ENCODE measurements at places on chromosomes 5 and 9. TPM values are rescaled to one million over a fixed set of nuclear protein-coding genes. Genes with fewer than 3 reads are reported as not detected.

ZBED3 gene
- 6.4 TPM for total RNA-seq

DNA sequence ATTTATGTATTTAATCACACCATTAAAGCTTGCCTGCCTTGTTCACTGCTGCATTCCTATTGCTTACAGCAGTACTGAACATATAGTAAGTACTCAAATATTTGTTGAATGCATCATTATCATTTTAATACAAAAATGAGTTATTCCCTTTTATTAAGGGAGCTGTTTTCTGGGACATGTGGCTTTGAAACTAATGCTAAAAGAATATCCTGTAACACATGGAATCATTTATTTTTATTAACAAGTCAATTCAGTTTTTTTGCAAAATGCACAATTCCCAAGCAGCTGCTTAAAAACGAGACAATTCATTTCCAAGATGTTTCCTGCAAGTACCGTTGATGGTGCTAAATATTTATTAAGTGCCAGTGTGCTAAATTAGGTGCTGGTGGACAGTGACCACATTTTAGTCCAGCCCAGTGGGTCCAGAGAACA is 148.3 kb upstream of the NR3C1 start:
- DNase-seq: no peak

GPR151 gene
- total RNA-seq: not detected

HARS2 gene
- 29.7 TPM for total RNA-seq

GRCh38 chr5:144333336-144333920 is 162.8 kb downstream of the KCTD16 start:
- DNase-seq: no peak

SGTB gene
- total RNA-seq: 9.5 TPM

CDO1 gene
- 3.6 TPM for total RNA-seq

AQP3 gene
- 7.7 TPM for total RNA-seq

DNA sequence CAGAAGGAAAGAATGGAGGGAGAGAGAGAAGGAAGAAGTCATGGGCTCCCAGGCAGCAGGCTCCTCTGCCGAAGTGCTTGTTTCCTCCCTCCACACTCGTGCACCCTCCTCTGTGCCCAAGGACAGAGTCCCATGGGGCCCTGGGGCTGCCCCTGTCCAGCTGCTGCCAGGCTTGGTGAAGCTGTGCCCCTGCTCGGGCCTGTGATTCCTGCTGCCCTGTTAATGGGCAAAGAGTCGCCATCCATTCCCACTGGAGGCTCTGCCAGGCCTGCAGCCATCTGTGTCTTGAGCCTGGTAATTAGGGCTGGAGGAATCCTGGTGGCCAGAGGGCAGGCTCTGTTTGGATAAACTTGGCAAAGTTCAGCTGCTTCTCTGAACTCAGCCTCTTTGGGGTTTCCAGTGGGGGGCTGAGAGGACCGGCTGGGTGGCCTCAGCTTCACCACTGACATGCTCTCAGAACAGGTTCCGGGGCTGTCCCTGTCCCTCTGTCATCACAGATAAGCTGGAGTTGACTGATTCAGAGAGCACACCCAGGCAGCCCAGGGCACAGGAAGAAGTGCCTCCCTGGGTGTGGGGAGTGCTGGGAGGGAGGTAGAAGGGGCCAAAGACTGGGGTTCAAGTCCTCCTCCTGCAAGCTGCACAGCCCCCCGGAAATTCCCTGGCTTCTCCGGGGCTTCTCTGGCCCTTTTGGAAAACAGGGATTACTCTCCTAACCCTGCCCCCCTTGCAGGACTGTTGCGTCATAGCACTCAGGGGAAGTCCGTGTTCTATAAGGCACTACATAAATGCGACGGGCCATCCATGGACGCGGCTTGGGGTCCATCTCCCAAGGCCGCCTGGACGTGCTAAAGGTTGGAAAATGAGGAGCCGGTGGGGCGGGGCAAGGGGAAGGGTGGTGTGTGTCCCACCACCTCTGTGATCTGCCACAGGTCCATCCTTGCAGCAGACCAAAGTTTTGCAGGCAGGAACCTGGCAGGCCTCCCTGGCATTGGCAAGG is 154.8 kb downstream of the PAX5 start:
- no peak for DNase-seq

RNF183 gene
- total RNA-seq: not detected

GZMA gene
- total RNA-seq: 0.65 TPM

TAF11L5 gene
- total RNA-seq: not detected

All from cardiac septum (tissue), 1 donor.